ENCODE measurements at places on chromosomes 7 and 10. TPM values are rescaled to one million over a fixed set of nuclear protein-coding genes. Genes with fewer than 3 reads are reported as not detected.

DNA sequence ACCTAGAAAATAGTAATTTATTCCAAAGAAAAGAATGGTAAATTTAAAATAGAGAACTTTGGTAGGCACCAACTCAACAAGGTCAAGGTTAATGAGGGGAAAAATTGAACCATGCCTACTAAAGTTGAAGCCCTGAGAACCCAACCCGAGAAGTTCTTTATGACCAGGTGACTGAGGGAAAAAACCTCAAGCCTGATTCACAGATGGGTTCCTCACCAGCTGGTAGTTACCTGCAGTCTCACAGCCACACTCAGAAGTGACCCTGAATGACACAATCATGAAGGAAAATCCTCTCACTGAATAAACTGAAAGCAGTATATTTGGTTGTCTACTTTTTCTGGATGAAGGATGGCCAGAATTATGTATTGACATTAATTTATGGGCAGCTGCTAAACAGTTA, 7.0 kb downstream of the C10orf67 start:
- DNase-seq, result no peak

DNA sequence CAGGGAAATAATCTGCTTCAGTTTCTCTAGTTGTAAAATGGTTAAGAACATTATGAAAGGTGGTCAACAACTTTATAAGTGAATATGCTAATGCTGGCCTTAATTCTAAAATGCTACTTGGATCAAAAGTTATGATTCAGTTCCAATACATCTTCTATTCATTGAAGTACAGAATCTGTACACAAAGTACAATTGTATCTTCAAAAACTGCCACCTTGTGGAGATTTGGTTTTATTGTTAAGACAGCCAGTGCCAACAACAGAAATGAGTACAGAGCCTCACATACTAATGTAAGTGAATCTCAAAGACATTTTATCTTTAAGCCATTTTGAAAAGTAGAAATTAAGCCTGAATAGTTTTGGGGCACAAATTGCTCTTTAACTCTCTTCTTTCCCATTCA, 194.0 kb downstream of the CFTR start:
- peak; percentile 7 for DNase-seq

The PFKFB3 gene
- total RNA-seq, result 1.2 TPM

The MAT1A gene
- total RNA-seq, result 101 TPM

The TSPAN13 gene
- total RNA-seq, result 4.7 TPM

The CYP2C19 gene
- not detected for total RNA-seq

Data from HepG2 (cell line).